ENCODE measurements at places on chromosomes 3 and 15. TPM values are rescaled to one million over a fixed set of nuclear protein-coding genes. Genes with fewer than 3 reads are reported as not detected.

GRCh38 chr3:27010834-27011233 is 358.3 kb downstream of the NEK10 start:
- H3K4me3 ChIP-seq = no peak overlapping the region
- no peaks in the 10 kb centered on the region for H3K36me3 ChIP-seq
- no peaks in the 10 kb centered on the region for H3K4me1 ChIP-seq
- DNase-seq = no peak

DNA sequence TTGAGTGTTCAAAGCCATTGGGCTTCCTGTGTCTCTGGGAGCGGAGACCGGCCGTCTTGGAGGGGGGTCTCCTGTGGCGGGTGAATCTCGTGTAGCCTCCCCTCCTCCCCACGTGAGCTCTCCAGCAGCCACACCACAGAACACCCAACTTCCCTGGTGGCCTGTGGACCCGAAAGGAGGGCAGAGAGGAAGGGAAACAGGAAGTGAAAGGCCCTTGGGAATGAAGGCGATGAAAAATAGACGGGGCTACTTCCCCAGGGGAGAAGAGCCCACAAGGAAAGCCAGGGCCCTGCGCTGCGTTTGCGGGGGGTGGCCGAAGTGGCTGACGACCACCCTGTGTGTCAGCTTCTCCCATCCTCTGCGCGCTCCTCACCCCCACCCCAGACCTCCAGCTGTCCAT is 5.4 kb downstream of the ANKRD63 start:
- no peak overlapping the region for H3K4me3 ChIP-seq
- no peak overlapping the region for H3K27ac ChIP-seq
- no peak for DNase-seq

The SIN3A gene
- total RNA-seq = 88.5 TPM

GRCh38 chr3:40843208-40843624 is 318.5 kb downstream of the ZNF621 start:
- H3K27me3 ChIP-seq = no peaks in the 10 kb centered on the region
- H3K4me1 ChIP-seq = peaks cover 3% of the 10 kb centered on the region
- H3K4me3 ChIP-seq = no peak overlapping the region
- DNase-seq = no peak

DNA sequence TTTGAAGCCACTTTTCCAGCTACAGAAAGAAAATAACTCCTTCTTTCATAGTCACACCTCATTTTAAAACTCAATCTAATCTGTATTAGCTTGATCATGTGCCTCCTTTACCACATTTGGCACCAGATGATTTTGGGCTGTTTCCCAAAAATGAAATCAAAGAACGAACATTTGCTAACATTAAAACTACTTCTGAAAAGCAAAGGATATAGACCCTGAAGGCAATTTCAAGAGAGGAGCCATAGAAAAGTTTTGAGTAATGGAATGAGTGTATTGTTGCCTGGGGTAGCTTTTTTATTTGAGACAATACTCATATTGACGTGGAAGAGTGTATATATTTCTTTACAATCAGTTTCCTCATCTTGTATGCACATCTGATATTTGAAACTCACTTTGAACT is 152.8 kb upstream of the TBL1XR1 start:
- H3K27ac ChIP-seq = no peak overlapping the region
- peaks cover 2% of the 10 kb centered on the region for H3K4me1 ChIP-seq
- no peak overlapping the region for H3K4me3 ChIP-seq

DNA sequence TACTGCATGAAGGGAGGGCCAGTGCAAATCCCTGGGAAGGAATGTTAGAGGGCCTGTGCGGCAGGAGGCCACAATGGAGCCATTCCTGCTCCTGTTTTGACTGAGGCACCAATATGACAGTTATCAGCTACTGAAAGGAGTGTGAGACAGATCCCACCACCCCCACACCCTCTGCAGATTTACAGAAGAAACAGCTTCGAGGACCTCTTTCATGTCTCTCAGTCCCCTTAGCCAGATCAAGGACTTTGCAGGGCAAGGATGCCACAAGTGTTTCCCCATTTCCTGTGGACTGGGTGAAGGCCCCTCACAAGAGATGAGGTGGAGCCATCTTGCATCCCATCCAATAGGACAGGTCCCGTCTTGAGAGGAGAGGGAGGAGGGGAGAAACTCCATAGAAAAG is 48.5 kb upstream of the RASGRP1 start:
- no peaks in the 10 kb centered on the region for H3K36me3 ChIP-seq
- H3K4me3 ChIP-seq = no peak overlapping the region
- no peak for DNase-seq
- no peaks in the 10 kb centered on the region for H3K4me1 ChIP-seq
- H3K27me3 ChIP-seq = no peaks in the 10 kb centered on the region
- no peak overlapping the region for H3K27ac ChIP-seq

DNA sequence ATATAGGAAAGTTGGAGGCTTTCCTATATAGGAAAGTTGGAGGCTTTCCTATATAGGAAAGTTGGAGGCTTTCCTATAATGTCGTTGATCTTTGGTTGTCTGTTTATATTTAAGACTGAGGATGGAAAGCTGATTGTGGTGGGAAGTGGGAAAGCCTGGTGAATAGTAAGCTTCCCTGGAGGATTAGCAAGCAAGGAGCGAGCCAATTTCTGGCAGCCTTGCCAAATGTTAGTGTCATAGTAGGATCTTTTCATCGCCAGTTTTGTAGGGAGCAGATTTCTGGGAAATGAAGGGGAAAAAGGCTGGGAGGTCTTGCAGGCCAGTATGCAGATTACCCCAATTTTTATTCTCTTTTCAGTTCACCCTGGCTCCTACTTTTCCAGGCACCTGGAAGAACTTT is 39.9 kb upstream of the CCNL1 start:
- no peaks in the 10 kb centered on the region for H3K27me3 ChIP-seq
- H3K27ac ChIP-seq = no peak overlapping the region
- H3K4me1 ChIP-seq = no peaks in the 10 kb centered on the region

GRCh38 chr3:14413381-14414071 is 11.1 kb downstream of the SLC6A6 start:
- H3K27me3 ChIP-seq = no peaks in the 10 kb centered on the region
- no peak overlapping the region for H3K4me3 ChIP-seq
- no peaks in the 10 kb centered on the region for H3K36me3 ChIP-seq
- no peak for DNase-seq

GRCh38 chr3:168974617-168975403 is 688.7 kb downstream of the MECOM start:
- H3K4me3 ChIP-seq = no peak overlapping the region
- H3K27ac ChIP-seq = no peak overlapping the region

GRCh38 chr3:154428286-154429206 is 1.4 kb downstream of the GPR149 start:
- no peaks in the 10 kb centered on the region for H3K36me3 ChIP-seq
- H3K4me1 ChIP-seq = no peaks in the 10 kb centered on the region
- H3K27me3 ChIP-seq = no peaks in the 10 kb centered on the region
- H3K27ac ChIP-seq = no peak overlapping the region

DNA sequence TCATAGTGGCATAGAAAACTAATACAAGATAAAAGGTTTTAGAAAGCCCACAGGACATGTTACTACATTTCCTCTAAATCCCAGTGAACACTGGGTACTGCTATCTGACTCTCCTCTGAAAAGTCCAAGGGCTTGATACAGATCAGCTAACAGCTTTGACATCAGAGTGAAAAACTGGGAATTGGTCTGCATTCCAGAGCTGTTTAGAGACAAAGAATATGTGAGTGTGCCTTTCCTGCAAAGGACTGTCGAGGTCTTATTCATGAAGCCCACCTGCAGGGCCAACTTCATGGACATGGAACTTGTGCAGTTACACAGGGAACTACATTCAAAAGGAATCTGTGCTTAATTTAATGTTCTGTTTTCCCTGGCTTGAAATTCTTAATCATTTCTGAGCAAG is 5.2 kb upstream of the TMCO5A start:
- no peak overlapping the region for H3K4me3 ChIP-seq
- H3K27ac ChIP-seq = no peak overlapping the region
- H3K27me3 ChIP-seq = no peaks in the 10 kb centered on the region
- no peak for DNase-seq
- H3K4me1 ChIP-seq = peaks cover 3% of the 10 kb centered on the region

DNA sequence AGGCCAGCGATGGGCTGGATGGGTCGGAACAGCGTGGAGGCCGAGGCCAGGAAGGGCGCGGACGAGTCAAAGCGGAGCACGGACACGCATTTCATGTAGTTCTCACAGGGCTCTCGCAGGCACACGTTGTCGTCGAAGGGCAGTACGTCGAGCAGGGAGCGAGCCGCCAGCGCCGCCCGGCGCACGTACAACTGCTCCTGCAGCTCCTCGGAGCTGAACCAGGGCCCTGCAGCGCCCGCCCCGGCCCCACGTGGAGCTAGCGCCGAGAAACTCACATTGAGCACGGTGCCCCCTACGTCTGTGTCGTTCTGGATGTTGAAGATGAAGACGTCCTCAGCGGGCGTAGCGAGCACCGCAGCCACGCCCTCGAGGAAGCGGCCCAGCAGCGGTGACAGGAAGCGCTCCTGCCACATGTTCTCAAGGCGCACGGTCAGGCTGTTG is 5.8 kb downstream of the CELSR3 start:
- peaks cover 8% of the 10 kb centered on the region for H3K4me1 ChIP-seq
- H3K36me3 ChIP-seq = no peaks in the 10 kb centered on the region
- DNase-seq = no peak
- H3K4me3 ChIP-seq = peak overlapping the region; percentile 53
- no peak overlapping the region for H3K27ac ChIP-seq

- H3K36me3 ChIP-seq = no peaks in the 10 kb centered on the region
- H3K27me3 ChIP-seq = peaks cover 2% of the 10 kb centered on the region
- H3K27ac ChIP-seq = no peak overlapping the region
- H3K4me1 ChIP-seq = peaks cover 2% of the 10 kb centered on the region
- no peak for DNase-seq
Measured at GRCh38 chr15:59994888-59995557, 9.1 kb upstream of the FOXB1 start.

The APPL1 gene
- total RNA-seq = 33.9 TPM

GRCh38 chr15:75620841-75621391 is 4.6 kb downstream of the SNUPN start:
- no peaks in the 10 kb centered on the region for H3K27me3 ChIP-seq
- DNase-seq = peak; percentile 75
- no peak overlapping the region for H3K4me3 ChIP-seq
- H3K36me3 ChIP-seq = no peaks in the 10 kb centered on the region

DNA sequence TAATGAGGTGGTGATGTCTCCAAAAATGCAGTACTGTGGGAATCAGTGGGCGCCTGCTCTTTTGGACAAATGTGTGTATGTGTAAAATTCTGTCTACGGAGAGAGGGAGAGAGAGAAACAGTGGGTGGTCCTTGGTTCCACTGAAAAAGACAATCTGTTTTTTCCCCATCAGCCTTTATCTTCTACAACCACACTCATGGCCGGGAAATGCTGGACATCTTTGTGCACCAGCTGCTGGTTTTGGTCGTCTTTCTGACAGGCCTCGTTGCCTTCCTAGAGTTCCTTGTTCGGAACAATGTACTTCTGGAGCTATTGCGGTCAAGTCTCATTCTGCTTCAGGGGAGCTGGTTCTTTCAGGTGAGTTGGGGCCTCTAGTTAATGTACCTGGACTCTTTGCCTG is 51.2 kb upstream of the ADGRG7 start:
- H3K4me3 ChIP-seq = no peak overlapping the region
- no peak for DNase-seq
- H3K27ac ChIP-seq = no peak overlapping the region
- H3K4me1 ChIP-seq = no peaks in the 10 kb centered on the region
- no peaks in the 10 kb centered on the region for H3K36me3 ChIP-seq
